ENCODE measurements at places on chromosomes 16 and 17.

DNA sequence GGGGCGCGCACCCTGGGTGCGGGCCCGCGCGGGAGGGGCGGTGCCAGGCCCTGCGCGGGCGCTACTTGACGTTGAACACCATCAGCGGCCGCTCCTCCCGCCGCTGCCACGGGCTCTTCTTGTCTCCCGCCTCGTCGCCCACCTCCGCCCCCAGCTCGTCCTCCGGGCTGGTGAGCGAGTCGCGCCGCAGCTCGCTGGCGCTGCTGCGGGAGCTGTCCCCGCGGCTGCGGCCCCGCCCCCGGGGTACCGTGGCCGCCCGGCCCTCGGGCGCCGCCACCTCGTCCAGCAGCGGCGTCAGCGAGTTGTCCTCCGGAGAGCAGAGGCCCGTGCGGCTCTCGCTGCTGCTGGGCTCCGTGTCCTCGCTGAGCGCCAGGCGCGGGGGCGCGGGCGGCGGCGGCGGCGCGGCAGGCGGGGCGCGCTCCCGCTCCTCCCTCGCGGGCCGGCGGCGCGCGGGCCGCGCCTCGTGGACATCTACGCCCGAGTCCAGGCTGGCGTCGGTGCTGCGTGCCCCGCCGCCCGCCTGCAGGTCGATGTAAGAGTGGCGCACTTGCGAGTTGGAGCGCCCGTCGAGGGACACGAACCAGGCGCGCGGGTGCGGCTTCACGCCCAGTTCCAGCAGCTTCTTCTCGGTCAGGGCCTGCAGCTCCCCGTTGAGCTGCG lies 8.7 kb downstream of the GRN start:
- DNase-seq = no peak

GRCh38 chr17:77203436-77203835 lies 62.7 kb downstream of the SEC14L1 start:
- no peak for DNase-seq

DNA sequence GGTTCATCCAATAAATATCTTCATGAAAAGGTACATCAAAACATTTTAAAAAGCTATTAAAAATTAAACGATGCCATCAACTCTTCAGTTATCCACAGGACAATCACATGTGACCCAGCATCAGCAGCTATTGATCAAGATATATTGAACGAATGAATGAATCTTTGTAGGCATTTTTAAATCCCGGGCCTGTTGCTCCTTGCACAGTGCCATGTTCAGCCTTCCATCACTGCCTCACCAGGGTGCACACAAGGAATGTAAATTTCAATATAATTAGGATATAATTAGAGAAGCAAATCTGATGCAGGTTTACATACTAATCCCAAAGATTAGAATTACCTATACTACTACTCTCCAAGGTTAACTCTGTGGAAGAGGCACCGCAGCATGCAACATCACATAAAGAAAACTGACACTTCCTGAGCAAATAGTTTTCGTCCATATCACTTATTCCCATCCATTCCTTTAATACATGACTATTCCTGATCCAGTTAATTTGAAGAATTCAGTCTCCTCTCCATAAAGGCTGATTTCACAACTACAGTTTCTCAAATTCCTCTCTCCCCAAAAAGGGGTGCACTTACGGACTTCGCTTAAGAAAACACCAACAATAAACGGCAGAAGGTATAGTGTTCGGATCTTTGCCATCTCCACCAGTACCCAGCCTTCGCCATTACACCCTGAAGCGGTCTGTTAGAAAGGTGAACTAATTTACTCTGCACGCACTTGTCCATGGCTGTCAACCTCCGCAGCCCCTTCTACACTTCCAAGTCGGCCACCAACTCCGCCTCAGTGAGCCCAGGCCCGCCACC lies 938 bp downstream of the NCOR1 start:
- no peak for DNase-seq

DNA sequence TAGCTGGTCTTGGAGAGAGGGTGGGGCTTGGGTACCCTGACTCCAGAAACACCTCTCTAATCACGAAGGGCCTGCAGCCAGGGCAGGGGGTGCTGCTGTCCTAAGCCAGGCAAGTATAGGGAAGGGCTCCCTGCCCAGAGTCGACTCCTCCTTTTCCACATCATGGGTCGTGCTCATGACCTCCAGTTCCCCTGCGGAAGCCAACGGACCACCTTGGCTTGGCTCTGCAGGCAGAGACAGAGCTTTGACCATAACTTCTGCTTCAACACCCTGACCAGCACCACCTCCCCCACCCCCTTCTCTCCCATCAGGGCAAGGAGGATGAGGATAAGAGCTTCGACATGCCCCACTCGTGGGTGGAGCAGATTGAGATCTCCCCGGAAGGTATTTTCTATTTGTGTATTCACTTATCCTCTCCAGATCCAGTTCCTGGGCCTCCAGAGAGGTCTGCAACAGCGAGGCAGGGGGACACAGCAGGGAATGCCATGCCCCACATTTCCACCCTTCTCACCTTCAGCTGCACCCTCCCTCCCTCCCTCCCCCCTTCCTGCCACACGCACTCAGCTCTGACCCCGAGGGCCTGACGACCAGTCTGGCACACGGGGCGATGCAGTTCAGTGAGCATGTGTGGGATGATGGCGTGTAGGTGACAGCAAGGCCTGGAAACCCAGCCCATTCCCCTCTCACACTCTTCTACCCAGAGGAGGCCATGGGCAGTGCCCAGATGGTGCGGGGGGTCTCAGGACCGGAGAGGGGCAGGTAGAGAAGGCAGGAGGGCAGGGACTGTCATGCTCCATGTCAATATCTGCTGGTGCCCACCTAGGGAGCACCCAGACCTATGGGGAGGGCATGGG lies 14.0 kb upstream of the KATNB1 start:
- no peak for DNase-seq

DNA sequence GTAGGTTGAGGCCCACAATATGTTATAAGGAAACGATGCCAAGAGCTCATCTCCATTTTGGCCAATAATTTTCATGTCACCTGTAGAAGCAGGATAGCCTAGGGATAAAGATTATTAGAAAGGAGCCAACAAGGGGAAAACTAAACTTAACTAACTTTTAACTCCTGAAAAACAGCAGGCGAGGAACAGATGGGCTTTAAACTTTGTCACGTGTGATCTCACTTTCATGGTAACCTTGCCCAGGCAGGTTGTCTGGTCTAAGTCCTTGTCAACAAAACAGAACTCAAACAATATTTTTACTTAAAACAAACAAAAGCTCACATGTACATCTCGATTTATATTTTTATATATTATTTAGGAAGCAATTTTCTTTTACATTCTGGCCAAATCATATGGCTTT lies 1672.0 kb downstream of the TP53TG3F start:
- no peak for DNase-seq

GRCh38 chr17:48809182-48809581 lies 7.8 kb downstream of the TTLL6 start:
- DNase-seq = no peak

DNA sequence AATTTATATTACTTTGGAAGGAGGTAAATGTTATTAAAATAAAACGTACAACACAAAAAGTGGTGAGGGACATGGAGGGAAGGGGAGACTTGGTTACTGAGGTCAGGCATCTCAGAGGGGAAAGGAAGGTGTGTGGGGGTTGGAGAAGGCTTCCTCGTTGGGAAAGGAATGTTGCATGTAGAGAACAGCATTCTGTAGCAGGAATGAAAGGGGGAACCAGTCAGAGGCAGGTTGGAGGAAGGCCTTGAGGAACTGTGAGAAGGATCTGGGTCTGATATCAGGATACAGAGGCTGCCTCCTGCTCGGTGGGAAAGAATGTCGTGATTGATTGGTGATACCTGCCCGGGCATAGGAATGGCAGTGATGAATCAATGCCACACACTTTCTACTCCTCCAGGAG lies 103.3 kb upstream of the ZFHX3 start:
- no peak for DNase-seq

GRCh38 chr16:10608687-10609401 lies 28.4 kb upstream of the EMP2 start:
- DNase-seq = no peak

DNA sequence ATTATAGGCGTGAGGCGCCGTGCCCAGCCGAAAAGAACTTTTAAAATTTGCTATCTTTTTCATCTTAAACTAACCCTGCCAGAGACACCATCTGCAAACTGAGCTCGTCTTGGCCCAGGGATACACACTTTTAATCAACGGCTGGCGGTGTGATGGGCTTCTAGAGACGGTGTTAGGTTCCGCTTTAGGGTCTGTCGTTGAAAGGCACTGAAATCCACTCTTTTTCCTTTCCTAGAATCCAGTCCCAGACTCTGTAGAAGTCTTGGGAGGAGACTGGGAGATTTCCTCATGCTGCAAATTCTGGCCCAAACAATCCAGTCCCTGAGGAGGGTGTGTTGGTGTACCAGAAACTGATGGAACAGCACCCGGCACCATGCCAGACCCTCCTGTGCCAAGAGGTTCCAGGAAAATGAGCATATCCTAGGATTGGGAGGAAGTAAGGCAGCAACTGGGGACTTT lies 52.0 kb upstream of the TEX2 start:
- DNase-seq = no peak

DNA sequence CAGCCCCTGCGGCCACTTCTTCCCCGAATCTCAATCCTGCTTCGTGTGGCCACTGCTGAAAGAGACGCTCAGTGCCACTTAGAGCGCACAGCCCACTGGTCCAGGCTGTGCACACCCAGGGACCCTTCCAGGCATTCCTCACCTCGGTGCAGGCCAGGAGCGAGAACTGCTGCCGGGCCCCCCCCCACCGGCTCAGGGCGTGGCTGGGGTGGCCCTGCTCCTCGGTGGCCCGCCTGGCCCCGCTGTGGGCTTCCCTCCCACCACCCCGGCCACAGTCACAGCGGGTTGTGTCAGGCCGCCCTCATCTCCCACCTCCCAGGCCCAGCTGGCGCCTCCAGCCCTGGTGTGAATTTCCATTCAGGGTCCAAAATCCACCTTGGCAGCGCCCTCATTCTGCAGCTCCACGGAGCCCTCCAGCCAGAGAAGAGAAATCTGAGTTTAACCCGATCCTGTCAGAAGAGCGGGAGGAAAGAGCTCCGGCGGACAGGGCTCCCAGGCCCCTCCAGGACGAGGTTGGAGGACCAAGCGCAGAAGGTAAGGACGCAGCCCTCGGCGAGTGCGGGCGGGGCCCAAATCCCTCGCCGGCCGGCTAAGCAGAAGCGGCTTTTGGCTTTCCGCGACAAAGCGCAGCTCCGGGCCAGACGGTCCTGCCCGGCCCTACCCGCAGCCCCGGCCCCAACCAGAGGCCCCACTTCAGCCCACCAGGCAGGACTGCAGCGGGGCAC lies 12.0 kb downstream of the TBC1D16 start:
- DNase-seq = no peak

GRCh38 chr17:48611681-48612455 lies 1.1 kb upstream of the HOXB7 start:
- DNase-seq = no peak

DNA sequence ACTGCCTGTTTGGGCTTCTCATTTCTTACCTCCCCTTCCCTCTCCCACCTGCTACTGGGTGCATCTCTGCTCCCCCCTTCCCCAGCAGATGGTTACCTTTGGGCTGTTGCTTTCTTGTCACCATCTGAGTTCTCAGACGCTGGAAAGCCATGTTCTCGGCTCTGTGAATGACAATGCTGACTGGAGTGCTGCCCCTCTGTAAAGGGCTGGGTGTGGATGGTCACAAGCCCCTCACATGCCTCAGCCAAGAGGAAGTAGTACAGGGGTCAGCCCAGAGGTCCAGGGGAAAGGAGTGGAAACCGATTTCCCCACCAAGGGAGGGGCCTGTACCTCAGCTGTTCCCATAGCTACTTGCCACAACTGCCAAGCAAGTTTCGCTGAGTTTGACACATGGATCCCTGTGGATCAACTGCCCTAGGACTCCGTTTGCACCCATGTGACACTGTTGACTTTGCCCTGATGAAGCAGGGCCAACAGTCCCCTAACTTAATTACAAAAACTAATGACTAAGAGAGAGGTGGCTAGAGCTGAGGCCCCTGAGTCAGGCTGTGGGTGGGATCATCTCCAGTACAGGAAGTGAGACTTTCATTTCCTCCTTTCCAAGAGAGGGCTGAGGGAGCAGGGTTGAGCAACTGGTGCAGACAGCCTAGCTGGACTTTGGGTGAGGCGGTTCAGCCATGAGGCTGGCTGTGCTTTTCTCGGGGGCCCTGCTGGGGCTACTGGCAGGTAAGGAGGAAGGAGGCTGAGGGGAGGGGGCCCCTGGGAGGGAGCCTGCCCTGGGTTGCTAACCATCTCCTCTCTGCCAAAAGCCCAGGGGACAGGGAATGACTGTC lies at the start of gene CD68:
Gene CD68 (plus strand): TSS at position 638 of the 833 bp plus-strand sequence. CDS start 40 bp downstream, at position 678.
- peak; percentile 48 for DNase-seq

DNA sequence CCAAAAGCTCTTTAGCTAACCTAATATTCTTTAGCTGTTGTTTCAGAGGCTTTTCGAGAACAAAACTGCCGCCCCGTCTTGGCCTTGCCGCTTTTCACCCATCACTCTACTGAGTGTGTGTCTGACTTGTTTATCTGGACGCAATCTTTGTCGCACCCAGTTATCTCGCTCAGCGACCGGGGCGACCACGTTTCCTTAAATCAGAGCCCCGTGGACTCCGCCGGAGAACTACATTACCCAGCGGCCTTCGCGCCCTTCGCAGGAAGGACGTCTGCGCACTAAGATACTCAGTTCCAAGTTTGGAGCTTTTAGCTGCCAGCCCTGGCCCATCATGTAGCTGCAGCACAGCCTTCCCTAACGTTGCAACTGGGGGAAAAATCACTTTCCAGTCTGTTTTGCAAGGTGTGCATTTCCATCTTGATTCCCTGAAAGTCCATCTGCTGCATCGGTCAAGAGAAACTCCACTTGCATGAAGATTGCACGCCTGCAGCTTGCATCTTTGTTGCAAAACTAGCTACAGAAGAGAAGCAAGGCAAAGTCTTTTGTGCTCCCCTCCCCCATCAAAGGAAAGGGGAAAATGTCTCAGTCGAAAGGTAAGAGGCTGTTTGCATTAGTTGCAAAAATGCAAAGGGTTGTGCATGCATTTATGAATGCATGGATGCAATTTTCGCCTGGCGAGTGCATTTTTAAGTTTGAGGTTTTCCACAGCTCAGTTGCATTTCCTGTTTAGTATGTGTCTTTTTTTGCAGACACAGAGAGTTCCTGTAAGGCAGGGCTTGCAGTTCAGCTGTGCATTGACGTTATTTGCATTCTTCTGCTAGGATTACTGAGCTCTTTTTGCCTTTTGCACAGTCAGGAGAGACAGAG lies at the start of gene MAP2K6:
Gene MAP2K6 (plus strand): TSS at position 290 of the 867 bp plus-strand sequence. CDS start 288 bp downstream, at position 578.
- peak; percentile 63 for DNase-seq

- no peak for DNase-seq
Measured at GRCh38 chr17:63294776-63295175, 151.3 kb downstream of the CYB561 start.
